ENCODE measurements at places on chromosomes 13 and 19. TPM values are rescaled to one million over a fixed set of nuclear protein-coding genes. Genes with fewer than 3 reads are reported as not detected.

DNA sequence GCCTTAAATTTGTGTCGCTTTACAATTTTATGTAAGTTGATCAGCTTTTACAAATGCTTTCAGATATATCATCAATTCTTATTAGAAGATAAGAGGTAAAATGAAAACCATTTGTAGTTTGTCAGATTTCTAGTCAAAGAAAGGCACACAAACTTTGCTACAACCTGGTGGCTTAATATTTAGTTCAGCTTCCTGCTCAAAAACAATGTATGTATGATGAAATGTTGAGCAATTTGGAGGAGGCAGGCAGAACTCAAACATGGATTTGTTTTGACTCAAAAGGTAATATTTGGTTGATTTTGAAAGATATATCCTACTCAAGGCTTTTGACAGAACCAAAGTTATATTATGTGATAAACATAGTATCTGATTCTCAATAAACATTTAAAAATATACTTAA is 24.2 kb downstream of the NEK5 start:
- no peak for DNase-seq

Gene TSHZ3
- 0.11 TPM for total RNA-seq

Gene SOX1
- not detected for total RNA-seq

DNA sequence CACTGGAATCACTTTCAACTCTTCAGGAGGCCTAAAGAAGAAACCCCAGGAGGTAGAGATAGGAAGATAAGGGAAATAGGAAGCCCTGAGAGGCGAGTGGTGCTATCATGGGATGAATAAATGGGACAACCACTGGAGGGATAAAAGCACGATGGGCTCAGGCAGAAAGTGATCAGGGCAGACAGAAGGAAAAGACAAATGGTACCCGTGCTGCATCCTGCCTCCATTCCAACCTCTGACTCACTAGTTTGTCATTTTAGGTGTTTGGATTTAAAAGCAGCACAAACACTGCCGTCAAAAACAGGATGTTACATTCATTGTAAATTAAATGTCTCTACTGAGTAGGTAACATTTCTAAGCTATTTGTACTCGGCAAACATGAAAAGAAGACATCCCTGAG is 314.3 kb upstream of the HTR2A start:
- no peak for DNase-seq

GRCh38 chr19:29559743-29560142 is 33.9 kb downstream of the VSTM2B start:
- DNase-seq = no peak

GRCh38 chr19:12838182-12838885 is at the start of gene MAST1:
MAST1 (plus strand) TSS chr19:12838515; CDS start chr19:12838573, 58 bp downstream.
- no peak for DNase-seq

GRCh38 chr19:982567-983170 is 1.5 kb upstream of the WDR18 start:
- DNase-seq = no peak

Gene LRRC4B
- not detected for total RNA-seq

DNA sequence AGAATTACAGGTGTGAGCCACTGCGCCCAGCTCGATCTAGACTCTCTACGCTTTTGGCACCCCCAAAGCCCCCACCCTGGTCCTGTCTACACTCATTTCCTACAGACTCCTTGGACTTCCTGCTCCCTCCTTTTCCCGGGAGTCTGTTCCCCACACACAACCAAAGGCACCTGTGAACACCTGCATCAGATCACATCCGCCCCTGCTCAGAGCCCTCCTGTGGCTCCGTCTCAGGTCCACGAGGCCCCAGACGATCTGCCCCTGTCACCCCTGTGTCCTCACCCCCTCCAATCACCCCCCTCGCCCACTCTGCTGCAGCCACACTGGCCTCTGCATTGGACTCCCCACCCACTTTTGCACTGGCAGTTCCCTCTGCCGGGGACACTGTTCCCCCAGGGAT is 12.4 kb upstream of the PAK4 start:
- no peak for DNase-seq

Gene ZNF154
- total RNA-seq = 1.1 TPM

DNA sequence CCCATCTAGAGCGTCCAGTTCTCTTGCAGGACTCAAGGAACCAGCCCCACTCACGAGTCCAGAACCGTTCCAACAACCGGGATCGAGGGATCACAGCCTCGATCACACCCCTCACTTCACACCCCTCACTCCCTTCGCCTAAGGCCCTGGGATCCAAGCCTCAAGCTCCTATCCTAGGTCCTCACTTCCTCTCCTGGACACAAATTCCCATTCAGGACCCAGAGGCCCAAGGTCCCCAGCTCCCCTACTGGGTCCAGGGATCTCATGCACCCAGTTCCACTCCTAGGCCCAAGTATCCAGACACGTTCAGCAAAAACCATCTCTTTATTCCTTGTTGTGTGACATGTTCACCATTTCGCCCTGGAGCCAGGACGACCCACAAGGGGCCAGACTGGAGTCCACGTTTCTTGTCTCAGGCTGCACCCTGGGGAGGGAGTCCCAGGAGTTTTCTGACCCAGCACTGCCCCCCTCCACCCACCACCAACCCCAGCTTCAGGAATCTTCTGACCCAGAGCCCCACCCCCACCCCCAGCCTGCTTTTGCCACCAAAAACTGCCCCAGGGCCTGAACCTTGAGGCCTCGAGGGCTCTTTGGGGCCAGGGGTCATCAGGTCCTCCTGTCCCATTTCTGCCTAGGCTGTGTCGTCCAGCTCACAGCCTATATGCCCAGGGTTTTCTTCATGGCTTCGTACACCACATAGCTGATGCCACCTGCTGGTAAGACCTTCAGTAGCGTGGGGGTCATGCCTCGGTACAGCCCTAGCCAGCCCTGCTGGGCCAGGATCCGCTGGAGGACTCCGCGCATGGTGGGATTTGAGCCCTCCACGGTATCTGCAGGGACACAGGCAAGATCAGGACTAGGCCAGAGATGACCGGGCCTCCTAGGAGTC is 1.4 kb upstream of the KHSRP start:
- DNase-seq = no peak

DNA sequence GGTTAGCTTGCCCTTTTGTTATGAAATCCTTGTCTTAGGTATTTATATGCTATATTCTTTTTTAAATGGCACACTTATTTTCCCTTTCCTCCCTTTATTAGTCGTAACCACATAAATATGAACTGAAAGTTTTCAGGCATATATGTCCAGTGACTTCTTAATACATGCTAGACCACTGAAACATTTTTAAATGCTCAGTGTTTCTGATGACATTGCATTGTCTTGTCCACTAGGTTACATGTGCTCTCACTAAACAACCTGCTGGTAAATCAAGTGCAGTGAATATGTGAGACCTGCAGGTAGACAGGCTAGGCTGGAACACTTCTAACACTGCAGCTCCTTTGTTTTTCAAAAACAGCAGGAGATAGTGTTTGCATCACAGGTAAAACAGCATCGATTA is 332.6 kb upstream of the DACH1 start:
- DNase-seq = no peak

DNA sequence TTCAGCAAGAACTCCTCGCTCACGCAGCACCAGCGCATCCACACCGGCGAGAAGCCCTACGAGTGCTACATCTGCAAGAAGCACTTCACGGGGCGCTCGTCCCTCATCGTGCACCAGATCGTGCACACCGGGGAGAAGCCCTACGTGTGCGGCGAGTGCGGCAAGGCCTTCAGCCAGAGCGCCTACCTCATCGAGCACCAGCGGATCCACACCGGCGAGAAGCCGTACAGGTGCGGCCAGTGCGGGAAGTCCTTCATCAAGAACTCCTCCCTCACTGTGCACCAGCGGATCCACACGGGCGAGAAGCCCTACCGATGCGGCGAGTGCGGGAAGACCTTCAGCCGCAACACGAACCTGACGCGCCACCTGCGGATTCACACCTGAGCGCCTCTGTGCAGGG is 20.6 kb upstream of the SMIM17 start:
- no peak for DNase-seq

All from GM12878 (cell line).